Spinal cord (tissue), 10 donors: ENCODE measurements at places on chromosomes 11 and 22. TPM values are rescaled to one million over a fixed set of nuclear protein-coding genes. Genes with fewer than 3 reads are reported as not detected.

The CYTH4 gene
- 9.1 TPM for total RNA-seq

The SOX6 gene
- 51.6 TPM for total RNA-seq

The CDKN1C gene
- total RNA-seq = 107 TPM

The ACR gene
- not detected for total RNA-seq

DNA sequence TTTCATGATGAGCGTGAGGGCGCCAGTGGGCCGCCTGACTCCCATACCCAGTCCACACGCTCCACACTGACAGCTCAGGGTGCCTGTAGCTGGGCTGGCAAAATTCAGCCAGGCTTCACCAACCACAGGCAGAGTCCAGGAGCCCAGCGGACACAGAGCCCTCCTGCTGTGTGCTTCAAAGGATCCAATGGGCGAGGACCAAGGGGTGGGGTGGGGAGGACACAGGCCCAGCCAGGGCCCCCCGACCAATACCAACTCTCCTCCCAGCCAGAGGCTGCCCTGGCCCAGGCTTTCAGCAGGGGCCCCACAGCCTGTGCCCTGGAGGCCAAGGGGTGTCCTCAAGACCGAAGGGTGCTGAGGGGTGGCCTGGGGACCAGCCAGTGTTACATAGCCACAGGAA is 336.1 kb downstream of the CTTN start:
- no peak for DNase-seq

- no peak for DNase-seq
Measured at GRCh38 chr22:25008666-25009065, 56.1 kb downstream of the KIAA1671 start.

GRCh38 chr11:111819161-111819828 is 52.1 kb downstream of the ALG9 start:
- DNase-seq = no peak

DNA sequence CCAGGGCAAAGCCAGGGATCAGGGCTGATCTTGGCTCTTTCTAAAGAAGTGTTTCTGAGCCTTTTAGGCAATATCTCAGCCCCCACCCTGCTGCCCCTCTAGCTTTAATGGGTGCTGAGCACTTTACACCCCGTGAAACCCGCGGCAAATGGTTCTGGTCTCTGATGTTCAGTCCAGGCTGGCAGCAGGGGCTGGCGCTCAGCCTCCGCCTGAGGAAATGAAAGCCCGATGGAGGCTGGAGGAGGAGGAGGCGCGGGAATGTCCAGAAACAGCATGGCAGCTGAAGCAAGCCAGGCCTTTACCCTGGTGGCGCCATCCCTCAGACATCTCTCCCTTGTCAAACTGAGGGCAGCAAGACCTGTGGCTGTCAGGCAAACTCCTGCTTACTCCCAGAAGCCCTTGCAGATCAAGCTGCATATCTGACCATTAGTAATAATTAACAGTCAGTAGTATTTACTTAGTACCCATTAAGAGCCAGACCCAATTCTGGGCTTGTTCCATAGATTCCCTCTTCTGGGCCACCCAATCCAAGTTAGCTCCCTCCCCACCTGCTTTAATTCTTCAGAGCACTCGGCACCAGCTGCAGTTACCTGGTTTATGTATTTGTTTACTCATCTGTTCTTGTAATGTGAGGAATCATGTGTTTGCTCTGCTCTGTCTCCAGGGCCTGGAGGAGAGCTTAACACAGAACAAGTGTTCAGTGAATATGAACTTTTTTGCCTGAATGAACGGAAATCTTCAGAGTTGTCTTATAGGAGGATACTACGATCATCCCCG is 15.0 kb upstream of the ALX4 start:
- no peak for DNase-seq

DNA sequence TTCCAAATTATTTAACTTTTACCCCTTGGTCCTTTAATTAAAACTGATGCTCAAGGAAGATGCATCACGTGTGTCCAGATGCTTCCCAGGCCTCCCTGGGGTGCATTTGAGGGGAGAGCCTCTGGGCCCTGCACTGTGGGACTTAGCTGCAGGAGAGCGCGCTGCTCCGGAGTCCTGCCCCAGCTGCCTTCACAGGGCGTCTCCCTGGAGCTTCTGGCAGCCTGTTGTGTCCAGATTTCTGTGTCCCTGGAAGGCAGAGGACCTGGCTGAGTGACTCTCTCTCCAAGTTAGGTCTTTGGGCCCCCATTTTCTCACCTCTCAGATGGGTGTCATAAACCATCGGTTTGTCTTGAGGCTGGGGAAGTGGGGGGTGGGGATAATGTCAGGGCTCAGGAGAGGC is 3.0 kb downstream of the ARHGAP8 start:
- DNase-seq = no peak
